NCI-H82 (cell line): ENCODE measurements at places on chromosomes 4 and X.

- no peak for DNase-seq
Measured at GRCh38 chrX:16897445-16897844, 27.3 kb upstream of the RBBP7 start.

- no peak for DNase-seq
Measured at GRCh38 chrX:119996069-119996468, 52.5 kb upstream of the NKAP start.

DNA sequence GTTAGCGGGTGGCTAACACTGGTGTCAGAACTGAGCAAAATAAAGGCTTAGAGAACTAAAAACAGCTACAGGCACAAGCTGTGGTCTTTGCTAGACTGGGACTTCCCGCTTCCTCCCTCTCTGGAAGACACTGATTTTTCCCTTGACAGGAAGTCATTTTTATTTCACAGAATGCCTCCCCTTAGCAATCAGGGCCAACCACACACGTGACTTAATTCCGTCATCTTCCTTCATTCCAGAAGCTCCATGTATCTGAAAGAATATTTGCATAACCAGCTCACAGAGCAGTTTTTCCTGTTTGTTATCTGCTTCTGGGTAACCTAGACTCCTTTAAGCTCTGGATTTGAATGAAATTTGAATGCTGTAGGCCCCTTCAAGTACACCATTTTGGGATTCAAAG lies 327.5 kb upstream of the FRG1 start:
- no peak for DNase-seq

GRCh38 chrX:136768469-136769084 lies 12.2 kb downstream of the ARHGEF6 start:
- DNase-seq = peak; percentile 11

DNA sequence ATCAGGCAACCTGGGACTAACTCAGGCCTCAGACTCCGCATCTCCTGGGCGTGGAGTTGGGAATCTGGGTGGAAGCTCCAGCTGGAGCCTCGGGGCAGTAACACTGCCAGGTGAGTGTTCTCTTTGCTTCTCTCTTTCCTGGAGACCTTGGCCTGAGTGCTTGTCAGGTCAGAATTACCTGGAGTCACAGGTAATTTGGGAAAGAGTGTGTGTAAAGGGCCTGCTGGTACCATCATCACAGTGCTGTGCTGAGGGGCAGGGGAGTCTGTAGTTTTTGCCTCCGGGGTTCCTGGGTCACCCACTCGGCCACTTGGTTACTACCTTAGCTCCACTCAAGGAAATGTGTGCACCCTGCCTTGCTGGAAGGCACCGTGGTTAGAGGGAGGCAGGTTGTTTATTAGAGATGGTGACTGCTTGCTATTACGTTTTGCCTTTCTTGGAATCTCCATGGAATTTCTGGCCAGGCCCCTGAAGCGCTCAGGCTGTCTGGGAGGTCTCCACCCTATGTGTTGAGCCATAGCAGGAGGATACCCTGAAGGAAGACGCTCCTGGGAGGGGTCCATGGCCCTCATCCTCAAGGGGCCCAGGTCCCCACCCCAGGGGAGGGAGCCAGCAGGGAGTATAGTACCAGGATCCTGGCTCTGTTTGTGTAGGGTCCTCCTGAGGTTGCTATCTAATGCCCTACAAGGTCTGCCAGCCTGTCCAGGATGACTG lies 2.9 kb downstream of the GPR78 start:
- DNase-seq = no peak

GRCh38 chr4:107593230-107593629 lies 126.8 kb downstream of the PAPSS1 start:
- DNase-seq = no peak

- DNase-seq = no peak
Measured at GRCh38 chr4:25807102-25807728, 55.6 kb downstream of the SEL1L3 start.

DNA sequence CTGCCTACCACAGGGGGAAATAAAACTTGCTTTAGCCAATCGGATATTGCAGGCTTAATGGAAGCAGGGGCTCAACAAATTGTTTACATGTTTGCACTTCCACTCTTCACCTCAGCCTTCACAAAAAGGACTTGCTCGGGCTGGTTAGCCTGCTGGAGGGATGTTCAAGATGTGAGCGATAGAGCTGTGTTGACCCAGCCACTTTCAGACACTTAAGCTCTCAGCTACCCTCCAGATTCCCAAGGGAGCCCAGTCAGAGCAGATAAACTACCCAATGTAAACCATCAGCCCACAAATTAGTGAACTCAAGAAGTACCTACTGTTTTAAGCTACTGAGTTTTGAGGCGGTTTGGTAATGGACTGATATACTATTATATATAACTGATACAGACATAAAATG lies 508.4 kb upstream of the FTHL17 start:
- DNase-seq = peak; percentile 23

- no peak for DNase-seq
Measured at GRCh38 chrX:100819534-100819836, 706 bp upstream of the CSTF2 start.

DNA sequence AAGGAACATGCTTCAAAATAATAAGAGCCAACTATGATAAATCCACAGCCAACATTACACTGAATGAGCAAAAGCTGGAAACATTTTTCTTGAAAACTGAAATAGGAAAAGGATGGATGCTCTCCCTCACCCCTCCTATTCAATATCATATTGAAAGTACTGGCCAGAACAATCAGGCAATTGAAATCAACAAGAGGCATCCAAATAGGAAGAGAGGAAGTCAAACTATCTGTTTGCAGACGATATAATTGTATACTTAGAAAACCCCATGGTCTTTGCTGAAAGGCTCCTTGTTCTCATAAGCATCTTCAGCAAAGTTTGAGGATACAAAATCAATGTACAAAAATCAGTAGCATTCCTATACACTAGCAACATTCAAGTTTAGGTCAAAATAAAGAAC lies 1562.5 kb upstream of the ADGRL3 start:
- no peak for DNase-seq

DNA sequence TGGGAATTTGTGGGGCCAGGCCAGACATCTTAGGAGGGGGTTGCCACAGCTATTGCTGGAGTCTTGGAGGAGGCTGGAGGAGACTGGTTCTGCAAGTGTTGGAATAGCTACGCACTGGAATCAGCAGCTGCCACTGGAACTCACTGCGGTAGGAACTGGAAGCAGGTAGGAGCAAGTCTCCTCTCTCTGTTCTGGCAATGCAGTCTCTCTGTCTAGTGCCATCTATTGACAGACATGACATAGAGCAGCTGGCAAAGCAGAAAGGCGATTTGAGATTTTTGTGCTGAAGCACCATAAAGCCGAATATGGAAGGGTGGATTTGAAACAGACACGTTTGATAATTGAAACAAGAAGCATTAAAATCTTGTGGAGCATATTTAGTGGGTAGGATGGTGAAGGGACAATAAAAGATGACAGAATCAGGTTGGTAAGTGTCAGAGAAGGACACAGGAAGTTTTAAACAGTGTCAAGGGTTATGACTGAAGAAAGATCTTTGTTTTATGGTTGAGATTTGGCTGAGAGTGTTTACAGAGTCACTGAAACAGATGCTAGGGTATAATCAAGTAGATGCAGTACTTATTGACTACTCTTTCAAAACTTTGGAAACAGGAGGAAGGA lies 23.5 kb upstream of the SYNPO2 start:
- peak; percentile 73 for DNase-seq

- peak; percentile 73 for DNase-seq
Measured at GRCh38 chr4:1599491-1600210, 84.5 kb downstream of the FAM53A start.

GRCh38 chr4:89878611-89879010 lies 16.0 kb upstream of the MMRN1 start:
- DNase-seq = no peak

DNA sequence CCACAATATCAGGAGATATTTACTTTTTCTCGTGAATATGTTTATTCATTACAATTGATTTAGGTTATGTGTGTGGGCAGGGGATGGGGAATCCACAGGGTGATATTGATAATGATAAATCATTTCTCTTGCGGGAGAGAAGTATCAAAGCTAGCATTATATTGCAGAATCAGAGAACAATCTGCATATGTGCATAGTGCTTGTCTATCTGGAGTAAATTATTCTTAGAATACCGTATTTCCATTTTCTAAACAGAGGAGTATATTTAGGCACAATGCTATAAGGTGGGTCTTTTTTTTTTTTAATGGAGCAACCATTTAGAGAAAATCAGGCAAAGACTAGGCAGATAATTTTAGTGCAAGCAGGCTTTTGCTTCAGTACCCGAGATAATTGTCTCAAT lies 166.0 kb upstream of the ARX start:
- DNase-seq = no peak

GRCh38 chrX:107421337-107421861 lies 28.1 kb upstream of the FRMPD3 start:
- no peak for DNase-seq

- DNase-seq = peak; percentile 49
Measured at GRCh38 chrX:134782796-134783195, 124.5 kb upstream of the PLAC1 start.

DNA sequence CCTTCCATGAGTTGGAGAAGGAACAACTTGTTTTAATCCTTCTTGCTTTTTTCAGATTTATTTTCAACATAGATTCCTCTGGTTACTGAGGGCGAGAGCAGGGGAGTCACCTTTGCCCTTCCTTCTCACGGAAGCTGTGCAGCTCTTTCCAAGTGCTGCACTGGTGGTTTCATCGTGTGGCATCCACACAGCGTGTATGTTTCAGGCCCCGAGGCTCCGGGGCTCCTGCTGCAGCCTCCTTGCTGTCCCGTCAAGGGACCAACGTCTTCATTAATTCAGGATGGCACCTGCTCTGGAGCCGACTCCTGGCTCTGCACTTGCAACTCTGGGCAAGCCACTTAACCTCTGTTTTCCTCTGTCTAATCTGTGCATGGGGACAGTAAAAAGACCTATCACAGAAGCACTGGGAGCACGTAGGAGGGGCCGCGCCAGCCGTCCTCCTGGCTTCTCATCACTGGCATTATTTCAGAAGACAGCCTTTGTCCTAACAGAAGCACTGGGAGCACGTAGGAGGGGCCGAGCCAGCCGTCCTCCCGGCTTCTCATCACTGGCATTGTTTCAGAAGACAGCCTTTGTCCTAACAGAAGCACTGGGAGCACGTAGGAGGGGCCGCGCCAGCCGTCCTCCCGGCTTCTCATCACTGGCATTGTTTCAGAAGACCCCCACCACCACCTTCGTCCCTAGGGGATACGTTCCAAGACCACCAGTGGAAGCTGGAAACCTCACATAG lies 117.8 kb upstream of the NKX1-1 start:
- no peak for DNase-seq

DNA sequence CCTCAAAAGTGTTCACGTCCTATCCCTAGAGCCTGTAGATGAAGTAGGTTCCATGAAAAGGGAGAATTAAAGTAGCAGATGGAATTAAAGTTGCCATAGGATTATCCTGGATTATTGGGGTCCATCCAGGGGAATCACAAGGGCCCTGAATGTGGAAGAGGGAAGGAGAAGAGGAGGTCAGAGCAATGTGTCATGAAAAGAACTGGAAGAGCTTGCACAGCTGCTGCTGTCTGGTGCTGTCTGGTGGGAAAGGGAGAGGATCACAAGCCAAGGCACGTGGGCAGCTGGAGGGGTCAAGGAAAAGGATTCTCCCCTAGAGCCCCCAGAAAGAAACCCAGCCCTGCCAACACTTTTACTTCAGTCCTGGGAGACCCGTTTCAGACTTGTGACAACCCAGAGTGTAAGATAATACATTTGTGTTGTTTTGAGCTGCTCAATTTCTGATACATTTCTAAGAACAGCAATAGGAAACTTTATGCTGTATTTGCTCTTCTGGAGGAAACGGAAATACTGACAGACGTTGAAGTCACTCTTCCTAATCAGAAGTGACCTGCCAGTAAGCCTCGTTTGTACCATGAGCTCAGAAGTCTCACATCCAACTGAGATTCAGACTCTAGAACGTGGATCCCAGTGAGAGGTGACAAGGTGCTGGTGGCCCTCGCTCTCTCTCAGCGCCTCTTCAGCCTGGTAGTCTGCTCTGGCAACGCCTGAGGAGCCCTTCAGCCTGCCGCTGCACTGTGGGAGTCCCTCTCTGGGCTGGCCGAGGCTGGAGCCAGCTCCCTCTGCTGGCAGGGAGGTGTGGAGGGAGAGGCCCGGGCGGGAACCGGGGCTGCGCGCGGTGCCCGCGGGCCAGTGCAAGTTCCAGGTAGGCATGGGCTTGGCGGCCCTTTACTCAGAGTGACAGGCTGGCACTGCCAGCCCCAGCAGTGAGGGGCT lies 34.7 kb upstream of the ENPP6 start:
- peak; percentile 72 for DNase-seq

DNA sequence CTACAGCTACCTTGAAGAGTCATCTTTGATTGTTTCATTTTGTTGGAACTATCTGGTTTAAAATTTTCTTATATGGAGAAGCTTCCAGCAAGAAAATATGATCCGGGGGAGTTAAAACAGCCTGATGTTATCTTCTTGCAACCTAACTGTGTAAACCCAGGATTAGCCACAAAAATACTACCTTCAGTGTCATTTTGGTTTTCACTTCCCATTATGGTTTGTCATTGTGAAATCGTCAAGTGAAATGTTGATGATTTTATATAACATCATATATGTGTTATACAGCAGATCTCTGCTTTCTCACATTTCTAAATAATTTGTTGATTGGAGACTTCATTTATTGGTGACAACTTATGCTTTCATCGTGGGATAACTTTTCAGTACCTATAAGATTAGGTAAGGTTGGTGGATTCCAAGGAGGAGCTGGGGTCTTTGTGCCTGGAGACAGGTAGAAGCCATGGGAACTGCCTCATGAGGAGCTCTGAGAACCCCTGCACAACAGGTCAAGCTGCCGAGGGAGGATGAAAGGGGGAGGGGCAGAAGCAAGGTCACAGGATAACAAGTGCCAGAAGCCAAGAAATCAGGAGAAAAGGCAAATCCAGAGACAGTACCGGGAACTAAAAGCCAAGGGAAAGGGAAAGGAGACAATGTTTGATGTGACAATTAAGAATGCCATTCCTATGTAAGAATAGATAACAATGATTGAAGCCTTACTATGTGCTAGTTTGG lies 7.2 kb downstream of the ARHGAP24 start:
- no peak for DNase-seq

DNA sequence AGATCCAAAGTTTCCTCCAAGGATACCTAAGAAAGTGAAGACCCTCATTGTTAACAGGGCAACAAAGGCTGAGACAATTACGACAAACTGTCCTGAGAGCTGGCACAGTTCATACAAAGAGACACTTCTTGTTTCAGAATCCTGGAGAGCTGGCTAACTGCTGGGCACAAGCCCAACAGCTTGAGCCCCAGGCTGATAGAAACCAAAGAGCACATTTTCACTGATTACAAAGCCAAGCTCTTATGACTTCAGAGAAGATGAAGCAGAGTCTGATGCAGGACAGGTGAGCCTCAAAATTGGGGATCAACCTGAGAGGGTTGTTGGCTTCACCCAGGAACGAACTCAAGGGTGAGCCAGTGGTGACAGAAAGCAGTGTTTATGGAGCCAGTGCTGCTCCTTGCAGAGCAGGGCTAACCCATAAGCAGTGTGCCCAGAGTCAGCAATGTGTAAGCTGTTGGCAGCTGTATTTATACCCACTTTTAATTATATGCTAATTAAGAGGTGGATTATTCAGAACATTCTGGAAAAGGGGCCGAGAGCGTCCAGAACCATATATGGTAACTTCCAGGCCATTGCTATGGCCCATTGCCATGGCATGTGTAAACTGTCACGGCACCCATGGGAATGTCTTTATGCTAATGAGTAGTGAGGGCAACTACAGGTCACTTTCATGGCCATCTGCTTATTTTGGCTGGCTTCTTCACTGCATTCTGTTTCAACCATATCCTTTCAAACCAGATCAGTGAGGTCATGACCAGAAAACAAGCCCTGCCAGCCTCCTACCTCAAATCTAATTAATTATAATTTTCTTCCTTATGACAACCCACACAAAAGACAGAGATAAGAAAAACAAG lies 183.7 kb downstream of the EVC2 start:
- peak; percentile 84 for DNase-seq
